ENCODE measurements at places on chromosomes 5 and 9. TPM values are rescaled to one million over a fixed set of nuclear protein-coding genes. Genes with fewer than 3 reads are reported as not detected.

GRCh38 chr5:132259069-132259851, 1.8 kb downstream of the PDLIM4 start:
- no peak for DNase-seq

- DNase-seq: no peak
Observed at GRCh38 chr9:86639899-86640379, 285.7 kb upstream of the TUT7 start.

GRCh38 chr9:655875-656274, 185.6 kb upstream of the DMRT1 start:
- DNase-seq: no peak

Gene ARL14EPL
- not detected for total RNA-seq

DNA sequence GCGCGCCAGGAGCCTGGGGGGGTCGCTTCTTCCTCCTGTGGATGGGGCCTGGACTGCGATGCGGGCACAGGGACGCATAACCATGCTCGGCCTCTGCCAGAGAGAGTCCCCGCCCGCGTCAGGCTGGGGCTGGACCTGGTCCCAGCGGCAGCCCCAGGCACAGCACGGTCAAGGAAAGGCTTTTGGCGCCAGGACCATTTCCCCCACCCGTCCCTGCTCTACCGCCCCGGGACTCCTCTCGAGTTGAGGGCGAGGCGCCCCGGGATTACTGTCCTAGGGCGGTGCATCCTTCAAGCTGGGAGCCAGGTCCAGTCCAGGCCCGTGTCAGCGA, 341 bp downstream of the MXD3 start:
- no peak for DNase-seq

GRCh38 chr5:14216372-14216771, 73.2 kb downstream of the TRIO start:
- no peak for DNase-seq

Gene HACD4
- total RNA-seq: 5.8 TPM

DNA sequence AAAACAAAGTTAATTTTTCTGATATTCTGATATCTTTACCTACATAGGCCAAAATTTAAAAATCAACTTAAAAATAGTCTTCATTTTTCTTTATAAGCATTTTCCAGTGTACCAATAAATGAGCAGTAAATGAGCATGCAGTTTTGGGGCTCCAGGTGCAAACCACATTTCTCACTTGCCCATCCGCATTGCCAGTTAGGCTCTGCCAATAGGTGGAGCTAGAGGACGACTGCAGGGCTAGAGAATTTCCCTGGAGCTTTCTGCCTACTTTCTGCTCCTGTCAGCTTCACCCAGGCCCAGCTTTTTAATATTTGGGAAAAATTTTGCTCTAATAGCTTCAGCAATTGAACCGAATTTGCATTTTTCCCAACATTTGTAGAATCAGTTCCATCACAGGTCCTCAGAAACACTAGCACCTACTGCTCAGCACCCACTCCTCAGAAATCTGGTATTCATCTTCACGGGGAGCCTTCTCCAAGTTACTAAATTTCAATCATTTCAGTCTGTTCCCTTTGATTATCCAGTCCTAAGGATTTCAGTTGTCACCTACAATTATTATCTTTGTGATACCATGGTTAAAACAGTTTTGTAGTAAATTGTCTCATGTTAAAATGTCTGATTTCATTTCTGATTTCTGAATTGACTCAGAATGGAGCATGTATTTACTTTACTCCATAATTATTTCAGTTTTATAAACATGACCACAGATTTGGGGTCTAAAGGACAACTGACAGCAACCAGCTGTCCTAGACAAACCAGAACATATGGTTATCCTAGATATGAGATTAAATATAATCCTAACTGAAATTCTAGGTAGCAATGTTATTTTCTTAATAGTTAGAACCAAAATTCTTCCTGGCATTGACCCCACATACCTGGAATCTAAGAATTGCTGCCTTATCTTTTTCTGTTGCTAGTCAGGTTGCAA, 104.6 kb upstream of the FAM174A start:
- DNase-seq: peak; percentile 15

Gene ARHGEF37
- 1.2 TPM for total RNA-seq
